ENCODE measurements at places on chromosomes 11 and 22.

GRCh38 chr11:129333873-129334272, 41.8 kb upstream of the BARX2 start:
- no peak for DNase-seq

- no peak for DNase-seq
Observed at GRCh38 chr11:132576706-132577105, 955.6 kb downstream of the OPCML start.

DNA sequence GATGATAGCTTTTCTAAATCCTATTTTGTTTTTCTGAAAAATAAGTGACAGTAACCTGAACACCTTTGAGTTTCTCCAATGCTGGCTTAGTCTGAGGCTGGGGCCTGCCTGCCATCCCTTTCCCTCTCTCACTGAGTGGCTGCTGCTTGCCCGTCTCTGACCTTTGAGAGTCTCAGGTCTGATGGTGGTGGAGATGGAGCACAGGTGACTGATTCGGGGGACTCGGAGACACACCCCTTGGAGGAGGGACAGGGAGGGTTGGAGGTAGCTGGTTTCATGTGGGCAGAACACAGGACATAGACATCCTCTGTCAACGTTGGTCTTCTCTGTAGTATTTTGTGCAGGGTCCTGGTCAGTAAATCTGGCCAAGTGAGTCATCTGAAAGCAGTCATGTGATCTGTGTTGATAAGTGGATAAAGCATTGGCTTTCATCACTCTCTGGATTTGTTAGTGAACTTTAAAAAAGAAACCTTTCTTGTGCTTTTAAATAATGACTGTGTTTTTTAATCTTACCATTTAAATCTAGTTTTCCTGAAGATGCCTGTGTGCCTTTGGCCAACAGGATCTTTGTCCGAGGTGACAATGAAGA, 47.1 kb upstream of the CLDN5 start:
- no peak for DNase-seq

DNA sequence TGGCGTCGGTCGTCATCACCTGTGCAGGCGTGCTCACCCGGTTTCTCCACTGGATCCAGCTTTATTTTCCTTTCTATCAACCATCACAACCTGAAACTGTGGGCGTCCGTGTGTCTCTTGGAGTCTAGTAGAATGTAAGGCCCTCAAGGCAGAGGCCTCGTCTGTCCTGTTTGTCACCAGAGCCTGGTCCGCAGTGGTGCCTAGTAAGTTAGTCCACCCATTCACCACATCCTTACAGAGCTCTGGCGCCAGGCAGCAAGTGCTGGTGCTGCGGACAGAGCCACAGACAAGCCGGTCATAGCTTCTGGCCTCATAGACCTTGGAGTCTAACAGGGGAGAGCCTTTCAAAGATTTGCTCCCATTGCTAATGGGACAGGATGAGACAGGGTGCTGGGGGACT, 64.4 kb upstream of the PARVG start:
- DNase-seq = no peak

- DNase-seq = no peak
Observed at GRCh38 chr11:116543911-116544475, 228.8 kb downstream of the BUD13 start.

DNA sequence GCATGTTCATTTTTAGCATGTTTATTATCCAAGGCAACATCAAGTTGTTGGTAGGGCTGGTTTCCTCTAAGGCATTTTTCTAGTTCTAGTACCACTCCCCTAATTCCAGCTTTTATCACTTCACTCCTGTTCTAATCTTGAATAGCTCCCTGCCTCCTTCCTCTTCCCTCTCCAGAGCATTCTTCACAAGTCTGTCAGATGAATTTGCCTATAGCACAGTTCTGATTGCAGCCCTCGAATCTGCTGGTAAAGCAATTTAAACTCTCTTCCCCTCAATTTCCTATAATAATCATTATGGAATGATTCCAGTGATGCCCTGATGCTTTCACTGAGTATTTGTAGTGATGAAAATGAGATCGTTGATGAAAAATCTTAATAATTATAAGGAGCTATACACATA, 43.3 kb downstream of the CLMP start:
- DNase-seq = no peak

DNA sequence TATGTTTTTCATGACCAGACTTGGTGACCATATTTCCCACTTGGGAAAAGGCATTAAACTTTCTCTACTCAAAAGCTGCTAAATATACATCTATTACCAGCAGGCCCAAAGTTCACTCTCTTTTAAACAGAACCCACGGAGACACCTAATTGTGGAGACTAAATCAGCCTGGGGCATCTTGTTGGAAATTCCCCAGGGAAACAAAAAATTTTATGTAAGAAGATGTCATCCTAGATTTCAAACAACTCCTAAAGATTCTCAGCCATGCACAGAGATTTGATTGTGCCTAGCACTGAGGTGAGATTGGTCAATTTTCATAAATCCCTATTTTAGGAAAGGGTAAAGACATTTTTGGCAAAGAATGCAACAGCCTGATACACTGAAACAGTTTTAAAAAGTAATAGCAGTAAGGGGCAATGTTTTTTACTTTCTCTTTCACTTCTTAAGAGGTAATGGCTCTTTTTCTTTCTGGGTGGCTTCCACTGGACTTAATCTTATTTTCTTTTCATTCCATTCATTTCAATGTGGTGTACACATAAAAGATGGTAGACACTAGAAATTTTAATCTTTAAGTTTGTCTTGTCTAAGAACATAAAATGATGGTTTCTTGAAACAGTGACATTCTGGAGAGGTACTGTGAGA, 9.6 kb downstream of the OR52N2 start:
- DNase-seq = no peak
